ENCODE measurements at places on chromosomes 3 and 15.

- peak; percentile 25 for DNase-seq
Measured at GRCh38 chr3:7977245-7978086, 524.2 kb upstream of the LMCD1 start.

DNA sequence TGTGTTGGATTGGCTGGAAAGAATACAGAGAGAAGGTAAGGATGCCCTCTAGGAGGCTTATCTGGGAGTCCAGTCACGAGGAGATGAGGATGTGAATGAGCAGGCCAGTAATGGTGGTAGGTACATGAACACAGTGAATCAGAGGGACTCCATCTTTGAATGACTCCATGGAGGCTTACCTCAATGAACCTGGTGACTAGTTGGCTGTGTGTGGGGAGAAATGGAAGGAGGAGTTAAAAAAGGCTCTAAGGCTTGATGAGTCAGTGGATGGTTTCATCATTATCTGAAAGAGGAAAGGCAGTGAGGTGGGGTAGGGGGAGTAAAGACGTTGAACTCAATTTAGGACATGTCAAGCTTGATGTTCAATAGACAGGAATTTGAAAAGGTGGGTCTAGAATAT is 61.1 kb downstream of the KCNAB1 start:
- no peak for DNase-seq

- no peak for DNase-seq
Measured at GRCh38 chr3:187210545-187211327, 13.4 kb downstream of the RTP1 start.

DNA sequence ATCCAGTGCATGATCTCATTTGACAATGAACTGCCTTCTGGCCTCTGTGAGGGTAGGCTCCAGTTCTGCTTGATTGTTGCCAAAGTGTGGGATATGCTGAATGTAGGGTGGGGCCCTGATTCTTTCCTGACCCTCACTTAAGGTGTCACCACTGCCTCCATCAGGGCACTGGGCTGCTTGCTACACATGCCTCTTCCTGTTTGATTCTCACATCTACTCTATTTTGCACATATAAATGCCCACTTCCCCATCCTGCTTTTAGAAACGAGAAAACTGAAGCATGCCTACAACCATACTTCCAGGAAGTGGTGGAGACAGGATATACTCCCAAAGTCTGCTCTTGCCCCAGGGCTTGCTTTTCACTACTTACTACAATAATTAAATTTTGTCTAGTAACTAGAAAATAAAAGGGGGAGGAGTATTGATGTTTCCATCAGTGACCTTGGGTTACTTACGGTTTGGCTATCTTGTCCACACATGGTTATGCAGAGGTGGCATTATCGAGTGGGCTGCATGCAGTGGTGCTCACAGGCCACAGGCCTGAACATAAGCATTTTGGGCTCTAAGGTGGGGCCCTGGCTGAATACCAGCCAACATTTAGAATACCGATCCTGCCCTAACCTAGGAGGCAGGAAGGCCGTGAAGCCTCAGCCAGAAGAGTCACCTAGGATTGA is 6.7 kb downstream of the ZDHHC3 start:
- no peak for DNase-seq

- DNase-seq, result no peak
Measured at GRCh38 chr15:25327686-25328085, 111.1 kb downstream of the UBE3A start.

DNA sequence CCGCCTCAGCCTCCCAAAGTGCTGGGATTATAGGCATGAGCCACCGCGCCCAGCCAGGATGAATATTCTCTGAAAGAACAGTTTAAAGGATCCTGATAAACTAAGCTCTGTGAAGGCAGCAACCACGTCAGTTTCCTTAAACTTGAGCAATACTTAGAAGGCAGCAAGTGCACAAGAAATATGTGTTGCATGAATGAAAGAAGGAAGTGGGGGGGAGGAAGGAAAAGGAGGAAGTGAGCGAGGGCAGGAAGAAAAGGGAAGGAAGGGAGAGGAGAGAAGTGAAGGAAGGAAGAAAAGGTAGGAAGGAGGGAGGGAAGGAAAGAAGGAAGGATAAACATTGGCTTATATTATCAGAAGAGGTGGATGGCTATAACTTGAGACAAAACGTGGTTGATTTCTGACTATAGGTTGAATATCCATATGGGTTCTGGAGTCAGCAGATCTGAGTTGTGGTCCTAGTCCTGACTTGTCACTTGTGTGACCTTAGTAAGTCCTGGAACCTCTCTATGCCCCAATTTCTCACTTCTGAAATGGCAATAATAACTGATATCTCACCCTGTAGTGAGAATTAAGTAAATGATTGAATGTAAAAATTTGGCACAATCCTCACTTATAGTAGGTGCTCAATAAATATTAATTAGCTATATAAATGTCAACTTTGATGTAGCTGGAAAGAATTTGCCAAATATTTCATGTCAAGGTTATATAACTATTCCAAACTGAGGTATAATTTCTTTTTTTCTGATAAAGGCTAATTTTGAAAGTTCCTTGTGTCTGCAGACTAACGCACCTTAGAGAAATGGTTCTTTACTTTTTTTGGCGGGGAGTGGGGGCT is 12.0 kb upstream of the SEMA4B start:
- DNase-seq, result no peak

GRCh38 chr3:26522919-26523318 is 99.7 kb upstream of the LRRC3B start:
- DNase-seq, result peak; percentile 1

GRCh38 chr3:120428924-120429323 is 21.9 kb downstream of the FSTL1 start:
- DNase-seq, result no peak

- DNase-seq, result no peak
Measured at GRCh38 chr3:57065588-57065987, 5.1 kb downstream of the SPATA12 start.

DNA sequence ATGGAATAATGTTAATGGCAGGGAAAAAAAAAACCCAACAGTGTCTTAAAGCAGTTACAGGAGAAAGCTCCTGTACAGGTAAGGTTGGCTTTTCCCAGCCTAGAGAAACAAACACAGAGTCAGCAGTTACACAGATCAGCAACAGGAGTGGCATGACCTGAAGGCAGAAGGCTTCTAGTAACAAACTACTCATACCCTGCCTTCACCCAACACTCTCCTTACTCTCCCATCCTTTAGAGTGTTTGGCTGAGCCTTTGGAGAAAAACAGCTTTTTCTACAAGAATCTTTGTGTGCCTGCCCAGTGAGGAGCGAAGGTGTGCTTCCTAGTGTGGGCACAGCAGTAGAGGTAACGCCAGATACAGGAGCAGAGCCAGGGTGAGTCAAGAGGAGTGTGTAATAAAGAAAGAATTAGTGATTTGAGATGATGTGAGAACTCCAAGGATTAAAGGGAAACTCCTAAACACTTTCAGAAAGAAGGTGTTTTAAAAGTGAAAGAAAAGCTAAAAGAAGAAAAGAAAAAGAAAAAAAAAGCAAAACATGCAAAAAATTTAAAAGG is 152.7 kb downstream of the POLR2M start:
- no peak for DNase-seq

GRCh38 chr3:170044795-170045244 is 7.0 kb downstream of the GPR160 start:
- DNase-seq, result no peak

GRCh38 chr15:25176616-25176923 is 221.8 kb downstream of the SNRPN start:
- no peak for DNase-seq

- DNase-seq, result no peak
Measured at GRCh38 chr3:179452176-179452564, 900 bp upstream of the GNB4 start.

DNA sequence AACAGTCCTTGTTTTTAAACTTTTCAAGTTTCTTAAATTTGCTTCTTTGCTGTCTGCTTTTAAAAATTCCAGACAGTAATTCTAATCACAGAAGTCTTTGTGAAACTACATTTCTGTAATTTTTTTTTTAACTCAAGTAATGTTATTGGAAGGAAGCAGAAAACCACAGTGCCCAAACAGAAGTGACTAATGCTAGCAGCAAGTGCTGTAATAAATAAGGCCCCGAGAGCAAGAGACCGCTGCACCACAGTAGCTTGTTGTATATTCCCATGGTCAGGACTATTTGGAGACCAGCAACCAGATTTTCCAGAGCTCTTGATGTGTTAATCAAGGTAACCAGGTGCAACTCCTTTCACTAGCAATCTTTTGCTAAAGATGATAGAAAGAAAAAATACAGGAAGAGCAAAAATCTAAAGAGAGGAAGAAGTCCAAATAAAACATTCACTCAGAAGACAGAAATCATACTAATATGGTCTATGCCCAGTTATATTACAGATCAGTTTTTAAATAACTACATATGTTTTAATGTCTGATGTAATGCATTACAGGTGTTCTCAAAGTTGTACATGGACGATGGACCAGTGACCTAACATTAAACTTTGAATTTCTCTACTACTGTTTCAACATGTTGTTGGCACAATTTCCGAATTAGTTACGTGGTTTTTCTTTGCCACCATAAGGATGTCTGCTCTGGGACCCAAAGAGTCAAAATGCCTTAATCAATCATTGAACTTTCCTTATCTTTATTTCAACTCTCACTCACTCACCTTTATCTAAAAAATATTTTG is 36.4 kb downstream of the WWTR1 start:
- no peak for DNase-seq

DNA sequence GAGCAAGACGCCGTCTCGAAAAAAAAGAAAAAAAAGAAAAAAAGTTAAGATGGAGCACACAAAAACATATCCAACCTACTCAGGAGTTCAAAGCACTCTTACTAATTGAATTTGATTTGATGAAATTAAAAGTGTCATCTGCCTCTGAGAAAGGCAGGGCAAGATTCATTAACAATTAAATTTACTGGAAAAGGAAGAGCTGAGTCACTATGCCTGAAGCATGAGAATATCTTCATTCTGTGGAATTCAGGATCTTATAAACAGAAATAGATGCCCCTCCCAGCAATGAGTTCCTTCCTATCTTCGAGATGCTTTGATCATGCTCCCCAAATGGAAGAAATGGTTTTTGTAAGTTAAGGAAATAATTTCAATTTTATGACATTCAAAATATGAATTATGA is 61.0 kb upstream of the ST3GAL6 start:
- no peak for DNase-seq

DNA sequence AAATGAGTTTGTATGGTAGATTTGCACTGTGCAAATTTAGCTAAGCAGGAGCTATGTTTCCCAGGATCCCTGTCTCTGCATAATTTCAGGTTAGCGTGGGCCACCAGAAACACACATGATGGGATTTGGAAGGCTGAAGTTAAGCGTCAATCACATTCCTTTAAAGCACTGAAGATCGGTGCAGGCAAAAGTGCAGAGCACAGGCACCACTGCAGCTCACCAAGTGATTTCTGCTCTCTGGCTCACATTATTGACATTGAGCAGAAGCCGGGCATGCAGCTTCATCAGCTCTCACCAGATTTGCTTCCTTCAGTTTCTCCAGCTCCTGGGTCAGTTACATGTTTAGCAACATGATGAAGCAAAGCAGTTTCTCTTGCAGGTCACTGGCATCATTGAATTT is 256.4 kb upstream of the TGFBR2 start:
- DNase-seq, result no peak

GRCh38 chr15:73964736-73965093 is 27.4 kb downstream of the STOML1 start:
- peak; percentile 34 for DNase-seq

GRCh38 chr3:70982700-70983140 is 600.8 kb downstream of the FOXP1 start:
- DNase-seq, result no peak

DNA sequence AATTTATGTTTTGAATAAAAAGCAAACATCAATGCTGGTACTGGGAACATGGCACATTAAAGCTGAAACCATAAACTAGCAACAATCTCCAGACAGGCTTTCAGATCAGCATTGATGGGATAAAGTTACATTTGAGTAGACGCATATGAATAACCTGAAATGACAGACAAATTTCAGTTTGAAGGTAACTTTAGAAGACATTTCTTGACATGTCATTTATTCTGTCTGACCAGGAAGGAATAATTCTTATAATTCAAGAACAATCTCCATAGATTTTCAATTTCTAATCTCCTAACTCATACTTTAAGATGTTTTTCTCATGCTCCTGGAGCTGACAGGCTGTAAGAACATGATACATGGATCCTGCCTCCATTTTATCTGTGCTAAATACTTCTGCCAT is 69.8 kb downstream of the PLCH1 start:
- peak; percentile 52 for DNase-seq

DNA sequence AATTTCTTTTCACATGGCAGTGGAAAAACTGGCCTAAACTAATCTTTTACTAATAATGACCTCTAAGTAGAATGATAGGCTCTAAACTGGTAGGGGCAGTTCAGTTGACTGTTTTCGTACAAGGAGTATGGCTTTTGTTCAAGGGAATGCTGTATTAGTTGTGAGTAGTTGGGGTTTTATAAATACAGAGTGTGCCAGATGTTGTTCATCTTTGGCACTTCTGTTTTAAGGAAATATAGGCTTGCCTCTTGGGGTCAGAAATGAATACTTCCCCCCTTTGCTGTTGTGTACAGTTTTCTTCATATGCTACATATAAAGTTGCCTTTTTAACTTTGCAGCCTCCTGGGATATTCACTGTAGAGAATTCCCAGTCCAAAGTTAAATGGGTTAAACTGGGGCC is 181.0 kb upstream of the CGNL1 start:
- no peak for DNase-seq

GRCh38 chr15:82072926-82073537 is 27.2 kb upstream of the MEX3B start:
- DNase-seq, result no peak

DNA sequence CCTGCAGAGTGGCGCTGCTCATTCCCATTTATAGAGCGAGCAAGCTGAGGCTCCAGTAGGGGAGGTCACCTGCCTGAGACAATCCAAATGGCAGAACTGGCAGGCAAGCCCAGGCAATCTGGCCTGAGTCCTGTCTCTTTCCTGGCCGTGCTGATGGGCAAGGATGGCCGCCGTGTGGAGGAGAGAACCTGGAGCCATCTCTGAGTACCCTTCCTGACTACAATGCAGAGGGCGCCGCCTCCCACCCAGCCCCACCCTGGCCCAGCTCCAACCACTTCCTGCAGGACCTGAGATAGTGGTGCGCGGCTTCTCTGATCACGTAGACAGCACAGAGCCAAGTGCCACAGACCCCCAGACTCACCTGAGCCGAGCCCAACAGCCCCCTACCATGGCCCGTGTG is 7.0 kb downstream of the TLR9 start:
- no peak for DNase-seq

GRCh38 chr15:101141926-101142527 is 109.8 kb downstream of the CHSY1 start:
- DNase-seq, result no peak
